ENCODE measurements at places on chromosomes 13 and 19.

GRCh38 chr19:8391198-8392016 is 1.2 kb downstream of the RAB11B start:
- DNase-seq, result no peak

DNA sequence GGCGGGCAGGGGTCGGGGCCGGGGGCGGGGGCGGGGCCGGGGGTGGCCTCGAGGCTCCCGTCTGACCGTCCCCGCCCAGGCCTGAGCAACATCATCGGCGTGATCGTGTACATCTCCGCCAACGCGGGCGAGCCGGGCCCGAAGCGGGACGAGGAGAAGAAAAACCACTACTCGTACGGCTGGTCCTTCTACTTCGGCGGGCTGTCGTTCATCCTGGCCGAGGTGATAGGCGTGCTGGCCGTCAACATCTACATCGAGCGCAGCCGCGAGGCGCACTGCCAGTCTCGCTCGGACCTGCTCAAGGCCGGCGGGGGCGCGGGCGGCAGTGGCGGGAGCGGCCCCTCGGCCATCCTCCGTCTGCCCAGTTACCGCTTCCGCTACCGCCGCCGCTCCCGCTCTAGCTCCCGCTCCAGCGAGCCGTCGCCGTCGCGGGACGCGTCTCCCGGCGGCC is 9.4 kb upstream of the CACNG6 start:
- no peak for DNase-seq

GRCh38 chr19:18697680-18698079 is 14.2 kb downstream of the CRTC1 start:
- DNase-seq, result no peak

DNA sequence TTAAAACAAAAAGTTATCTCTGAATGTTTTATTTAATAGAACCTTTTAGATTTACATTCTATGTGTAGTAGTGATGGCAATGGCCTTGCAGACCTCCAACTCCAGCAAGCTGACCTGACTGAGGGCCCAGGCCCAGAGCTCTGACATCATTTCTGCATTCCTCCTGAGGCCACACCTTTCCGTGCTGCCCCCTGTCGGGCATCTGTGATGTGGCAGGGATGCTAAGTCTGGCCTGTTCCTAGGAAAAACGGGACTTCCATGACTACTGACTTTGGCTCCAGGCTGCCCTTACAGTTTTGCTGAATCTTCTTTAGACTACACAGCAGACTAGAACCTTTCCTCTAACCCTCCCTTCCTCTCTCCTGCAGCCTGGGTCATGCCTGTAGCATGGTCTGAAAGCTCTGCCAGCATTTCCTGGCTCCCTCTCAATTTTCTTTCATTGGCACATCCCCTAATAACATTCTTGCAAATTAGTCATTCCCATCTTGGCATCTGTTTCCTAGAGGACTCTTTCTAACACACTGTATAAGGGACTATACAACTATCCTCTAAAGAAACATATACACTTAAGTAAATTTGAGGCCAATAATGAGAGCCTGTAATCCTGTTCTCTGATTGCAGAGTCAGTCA is 249.1 kb downstream of the GPC5 start:
- DNase-seq, result no peak
